Esophagus muscularis mucosa (tissue), 4 donors: ENCODE measurements at places on chromosomes 2 and 18. TPM values are rescaled to one million over a fixed set of nuclear protein-coding genes. Genes with fewer than 3 reads are reported as not detected.

HNMT gene
- 23.4 TPM for total RNA-seq

- H3K4me1 ChIP-seq: no peaks in the 10 kb centered on the region
- H3K4me3 ChIP-seq: no peak overlapping the region
- H3K27me3 ChIP-seq: no peaks in the 10 kb centered on the region
- no peak for DNase-seq
- H3K36me3 ChIP-seq: no peaks in the 10 kb centered on the region
- no peak overlapping the region for H3K27ac ChIP-seq
Measured at GRCh38 chr2:44120428-44120827, 48.2 kb upstream of the PPM1B start.

DNA sequence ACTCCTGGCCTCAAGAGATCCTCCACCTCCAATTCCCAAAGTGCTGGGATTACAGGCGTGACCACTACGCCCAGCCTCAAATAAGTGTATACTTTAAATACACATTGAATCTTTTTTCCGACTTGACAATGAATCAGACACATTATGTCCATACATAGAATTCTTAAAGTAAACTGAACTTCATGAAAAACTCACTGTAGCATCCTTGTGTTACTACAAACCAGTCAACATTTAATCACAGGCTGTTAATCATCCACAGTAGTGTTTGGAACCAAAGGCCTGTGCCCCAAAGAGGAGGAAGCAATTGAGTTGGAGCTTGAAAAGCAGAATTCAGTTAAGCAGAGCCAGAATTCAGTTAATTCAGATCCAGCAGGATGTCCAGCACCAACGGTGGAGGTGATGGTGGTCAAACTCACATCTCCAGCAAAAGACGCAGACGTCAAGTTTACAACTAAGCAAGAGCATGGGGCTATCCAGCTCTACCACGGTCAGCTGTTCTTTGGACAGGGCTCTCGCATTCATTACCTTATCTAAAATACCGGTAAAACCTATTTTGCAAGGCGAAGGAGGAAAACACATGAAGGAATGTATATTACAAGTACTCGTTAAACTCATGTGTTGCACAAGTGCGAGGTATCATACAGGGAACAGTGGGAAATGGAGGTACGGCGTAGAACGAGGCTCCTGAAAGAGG lies 1.2 kb downstream of the SLC39A6 start:
- H3K4me1 ChIP-seq: peaks cover 40% of the 10 kb centered on the region
- H3K27ac ChIP-seq: peak overlapping the region; percentile 93
- peak overlapping the region; percentile 92 for H3K4me3 ChIP-seq
- no peaks in the 10 kb centered on the region for H3K36me3 ChIP-seq
- no peak for DNase-seq

- no peak for DNase-seq
- no peaks in the 10 kb centered on the region for H3K27me3 ChIP-seq
- peaks cover 24% of the 10 kb centered on the region for H3K4me1 ChIP-seq
- peak overlapping the region; percentile 71 for H3K4me3 ChIP-seq
Measured at GRCh38 chr2:197516393-197516761, 511 bp downstream of the MOB4 start.

DLGAP1 gene
- total RNA-seq: 1.4 TPM

ANKRD30B gene
- total RNA-seq: not detected

- no peak overlapping the region for H3K4me3 ChIP-seq
- H3K27ac ChIP-seq: no peak overlapping the region
- DNase-seq: no peak
Measured at GRCh38 chr2:240525802-240526201, 32.0 kb downstream of the ANKMY1 start.

- H3K4me3 ChIP-seq: no peak overlapping the region
- H3K27ac ChIP-seq: no peak overlapping the region
- H3K36me3 ChIP-seq: no peaks in the 10 kb centered on the region
- H3K4me1 ChIP-seq: no peaks in the 10 kb centered on the region
- no peak for DNase-seq
Measured at GRCh38 chr18:10318691-10318970, 135.8 kb upstream of the APCDD1 start.

DNA sequence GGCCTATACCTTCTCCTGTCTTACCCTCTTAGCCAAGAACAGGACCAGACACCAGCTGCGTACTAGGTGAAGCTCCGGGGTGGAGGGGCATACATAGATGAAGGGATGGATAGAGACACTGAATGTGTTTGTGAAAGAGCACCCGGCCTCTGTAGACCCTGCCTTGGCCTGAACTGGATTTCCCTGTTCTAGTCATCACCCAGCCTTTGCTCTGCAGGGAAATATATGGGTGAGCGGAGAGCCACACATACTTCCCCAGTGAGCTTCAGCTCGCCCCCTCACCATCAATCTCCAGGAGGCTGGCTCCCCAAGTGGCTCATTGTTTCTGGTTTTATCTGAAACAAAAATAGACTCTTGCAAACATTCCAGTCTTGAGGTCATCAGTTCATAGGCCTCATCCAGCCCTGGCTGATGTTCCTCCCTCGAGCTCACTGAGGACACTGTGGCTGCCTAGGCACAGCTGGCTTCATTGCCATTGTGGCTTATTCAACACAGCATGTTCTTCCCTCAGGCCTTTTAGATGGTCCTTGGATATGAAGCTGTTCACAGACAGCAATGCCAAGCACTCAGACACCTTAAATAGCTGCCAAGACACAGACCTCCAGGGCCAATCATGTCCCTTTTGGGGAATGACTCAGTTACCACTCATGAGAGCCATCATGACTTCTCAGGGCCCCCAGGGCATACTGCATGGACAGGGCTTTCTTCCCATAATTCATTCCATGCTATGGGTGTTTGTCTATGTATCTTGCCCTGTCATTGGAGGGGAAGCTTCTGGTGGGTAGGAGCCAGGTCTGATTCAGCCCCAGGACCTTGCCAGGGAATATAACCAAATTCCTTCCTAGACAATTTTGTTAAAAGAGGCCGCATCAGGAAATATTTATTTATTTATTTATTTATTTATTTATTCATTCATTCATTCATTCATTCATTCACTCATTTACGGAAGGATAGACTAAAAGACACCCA lies 82.4 kb downstream of the TTC32 start:
- no peak overlapping the region for H3K27ac ChIP-seq
- peaks cover 7% of the 10 kb centered on the region for H3K4me1 ChIP-seq
- DNase-seq: peak; percentile 86
- no peak overlapping the region for H3K4me3 ChIP-seq
- no peaks in the 10 kb centered on the region for H3K36me3 ChIP-seq

DNA sequence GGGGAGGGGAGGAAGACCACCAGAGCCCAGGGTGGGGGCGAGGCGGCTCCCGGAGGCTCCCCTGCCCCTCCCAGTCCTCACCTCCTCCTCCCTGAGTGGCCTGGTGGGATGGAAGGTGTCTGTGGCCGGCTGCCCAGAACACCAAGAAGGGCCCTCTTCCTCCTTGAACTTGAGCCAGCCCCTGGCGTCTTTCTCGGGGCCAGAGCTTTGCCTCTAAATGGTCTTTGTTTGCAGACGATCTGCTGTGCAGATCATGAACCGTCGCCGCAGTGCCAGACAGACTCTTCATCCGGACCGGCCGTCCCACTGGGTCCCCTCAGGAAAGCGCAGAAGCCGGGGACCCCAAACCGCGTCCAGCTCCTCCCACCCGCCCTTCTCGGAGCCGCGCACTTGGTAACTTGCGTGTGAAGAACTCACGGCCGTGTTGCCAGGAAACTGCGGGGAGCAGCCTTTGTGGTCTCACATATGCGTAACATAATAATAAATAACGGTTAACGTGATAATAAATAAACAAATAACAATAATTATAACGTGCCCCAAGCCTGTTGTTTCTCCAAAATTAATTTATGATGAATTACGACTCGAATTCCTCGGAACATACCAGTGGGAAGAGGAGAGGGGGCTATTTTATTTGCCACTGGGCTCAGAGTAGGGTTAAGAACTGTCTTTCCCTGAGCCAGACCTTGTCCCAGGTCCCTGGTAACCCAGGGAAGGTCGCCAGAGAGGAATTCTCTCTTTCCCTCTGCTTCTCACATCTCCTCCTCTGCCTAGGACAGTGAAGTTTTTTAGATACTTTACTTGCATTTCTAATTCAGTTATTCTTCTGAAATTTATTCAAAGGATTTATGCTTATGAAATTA lies 41.0 kb downstream of the PTGR3 start:
- DNase-seq: peak; percentile 78
- no peaks in the 10 kb centered on the region for H3K36me3 ChIP-seq
- H3K4me1 ChIP-seq: peaks cover 16% of the 10 kb centered on the region
- H3K27ac ChIP-seq: peak overlapping the region; percentile 80
- peak overlapping the region; percentile 57 for H3K4me3 ChIP-seq

DNA sequence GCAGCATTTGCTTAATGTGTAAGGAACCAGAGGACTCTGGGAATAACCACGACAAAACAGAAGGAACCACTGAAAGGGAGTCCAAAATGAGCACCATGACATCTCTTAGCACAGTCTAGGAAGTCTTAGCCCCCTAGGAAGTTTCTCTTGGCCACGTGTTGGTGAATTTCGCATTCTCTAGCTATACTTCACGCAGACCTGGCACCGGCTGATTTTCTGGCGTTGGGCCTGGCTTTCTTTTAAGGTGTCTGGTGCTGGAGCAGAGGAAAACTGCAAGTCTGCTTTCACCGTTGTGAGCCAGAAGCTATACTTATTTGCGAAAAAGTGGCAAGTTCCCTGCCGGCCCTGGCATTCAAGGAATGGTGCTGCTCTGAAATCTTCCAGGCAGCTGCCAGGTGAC lies 156.9 kb downstream of the COL4A4 start:
- no peaks in the 10 kb centered on the region for H3K36me3 ChIP-seq
- DNase-seq: no peak
- no peak overlapping the region for H3K27ac ChIP-seq
- H3K27me3 ChIP-seq: no peaks in the 10 kb centered on the region
- no peaks in the 10 kb centered on the region for H3K4me1 ChIP-seq

DNA sequence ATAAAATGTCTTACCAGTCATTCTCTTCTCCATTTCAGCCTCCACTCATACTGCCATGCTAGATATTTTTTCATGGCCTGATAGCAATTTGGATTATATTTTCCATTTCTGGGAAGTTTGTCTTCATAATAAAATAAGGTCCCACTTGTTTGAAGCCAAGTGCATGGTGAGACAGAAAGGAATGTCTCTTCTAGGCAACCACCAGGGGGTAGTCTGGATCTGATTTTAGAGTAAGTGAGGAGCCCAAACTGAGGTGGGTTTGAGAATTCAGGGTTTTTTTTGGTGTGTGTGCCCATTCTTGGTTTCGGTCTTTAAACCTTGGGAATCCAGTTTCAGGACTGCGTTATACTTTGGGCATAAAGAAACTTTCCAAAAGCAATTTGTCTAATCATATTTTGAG lies 315.5 kb downstream of the RPRM start:
- DNase-seq: no peak
- no peak overlapping the region for H3K27ac ChIP-seq
- H3K36me3 ChIP-seq: no peaks in the 10 kb centered on the region

GRCh38 chr2:219434468-219434717 lies 250 bp upstream of the SPEG start:
- H3K27me3 ChIP-seq: no peaks in the 10 kb centered on the region
- peak overlapping the region; percentile 55 for H3K4me3 ChIP-seq
- no peak for DNase-seq
- H3K27ac ChIP-seq: peak overlapping the region; percentile 99
- no peaks in the 10 kb centered on the region for H3K36me3 ChIP-seq
- H3K4me1 ChIP-seq: peaks cover 23% of the 10 kb centered on the region
